ENCODE measurements at places on chromosomes 1 and 21. TPM values are rescaled to one million over a fixed set of nuclear protein-coding genes. Genes with fewer than 3 reads are reported as not detected.

Gene DIO1
- not detected for total RNA-seq

Gene TNN
- total RNA-seq: 6.0 TPM

Gene NKAIN1
- 0.05 TPM for total RNA-seq

Gene A3GALT2
- not detected for total RNA-seq

Gene UTP25
- total RNA-seq: 3.7 TPM

Gene INAVA
- 0.72 TPM for total RNA-seq

Gene IRF6
- not detected for total RNA-seq

Gene SLC22A15
- total RNA-seq: 4.7 TPM

GRCh38 chr1:39474810-39475209, 16.6 kb upstream of the BMP8A start:
- no peak for DNase-seq

DNA sequence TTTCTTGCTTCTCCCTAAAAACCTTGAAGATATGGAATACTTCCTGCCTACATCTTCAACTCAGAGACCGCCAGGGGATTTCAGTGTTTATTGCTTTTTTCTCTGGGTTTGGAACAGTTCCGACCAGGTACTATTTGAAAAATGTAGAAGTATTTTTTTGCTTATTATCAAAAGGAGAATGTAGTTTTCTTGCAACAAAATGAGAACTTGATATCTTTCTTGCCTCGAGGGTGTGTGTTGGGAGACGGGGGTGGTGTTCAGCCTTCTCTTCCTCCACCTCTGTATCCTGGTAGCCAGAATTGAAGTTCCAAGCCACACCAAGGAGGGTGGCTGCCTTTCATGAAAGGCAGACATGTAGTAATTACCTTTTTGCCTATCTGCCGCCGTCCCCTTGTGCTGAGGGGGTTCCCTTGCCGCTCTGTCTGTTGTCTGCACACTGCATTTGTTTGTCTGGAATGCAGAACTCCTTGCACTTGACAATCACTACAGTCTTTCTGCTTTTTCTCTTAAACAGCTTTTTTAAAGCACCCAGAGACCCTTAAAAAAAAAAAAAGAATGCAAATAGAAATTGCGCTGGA, 212.1 kb downstream of the PBX1 start:
- peak; percentile 61 for DNase-seq

DNA sequence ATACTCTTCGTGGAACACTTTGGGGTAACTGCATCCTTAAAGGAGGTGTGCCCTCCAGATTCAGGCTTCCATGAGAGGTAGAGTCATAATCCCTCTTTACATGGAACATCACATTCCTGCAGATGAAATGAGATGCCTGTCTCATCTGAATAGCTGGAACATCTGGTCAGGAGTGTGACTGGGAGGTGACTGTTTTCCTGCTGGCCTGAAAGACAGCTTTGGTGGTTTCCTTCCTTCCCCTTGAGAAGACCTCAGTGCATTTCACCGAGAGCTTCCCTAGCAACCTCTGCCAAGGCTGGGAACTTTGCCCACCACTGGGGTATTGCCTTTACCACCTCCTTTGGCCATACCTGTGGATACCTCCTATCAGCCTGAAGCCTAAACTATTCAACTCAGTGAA, 46.7 kb upstream of the GUCA2A start:
- DNase-seq: no peak

DNA sequence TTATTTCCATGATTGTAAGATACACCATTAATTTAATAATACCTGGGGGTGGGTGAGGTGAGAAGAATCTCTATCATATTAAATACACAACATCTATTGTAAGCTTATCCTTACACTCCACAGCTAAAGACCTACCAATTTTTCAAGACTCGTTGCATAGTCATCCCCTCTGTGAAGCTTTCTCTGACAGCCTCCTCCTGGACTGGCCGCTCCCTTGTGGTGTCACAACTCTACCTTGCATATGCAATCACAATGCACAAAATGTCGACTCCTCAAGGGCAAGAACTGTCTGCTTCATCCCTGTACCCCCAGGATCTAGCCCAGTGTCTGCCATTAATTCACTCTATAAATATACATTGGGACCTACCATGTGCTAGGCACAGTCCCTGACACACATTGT, 2.4 kb upstream of the PTGFRN start:
- DNase-seq: no peak

DNA sequence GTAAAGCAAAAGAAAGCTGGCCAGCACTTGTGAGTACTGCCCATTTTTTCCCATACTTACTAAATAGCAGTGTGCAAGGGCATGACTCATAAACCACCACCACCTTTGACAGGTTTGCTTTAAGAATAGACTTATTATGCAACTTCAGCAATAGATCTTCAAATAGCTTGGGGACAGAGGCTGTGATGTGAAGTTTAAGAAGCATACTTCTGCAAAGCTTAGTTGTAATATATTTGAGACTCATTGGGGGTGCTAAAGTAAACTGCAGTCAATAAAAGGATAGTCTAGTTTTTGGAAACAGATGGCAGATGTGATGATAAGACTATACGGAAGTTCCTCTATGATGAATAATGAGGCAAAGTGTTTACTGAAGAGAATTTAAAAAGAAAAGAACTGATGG, 210.0 kb downstream of the PLA2G4A start:
- no peak for DNase-seq

DNA sequence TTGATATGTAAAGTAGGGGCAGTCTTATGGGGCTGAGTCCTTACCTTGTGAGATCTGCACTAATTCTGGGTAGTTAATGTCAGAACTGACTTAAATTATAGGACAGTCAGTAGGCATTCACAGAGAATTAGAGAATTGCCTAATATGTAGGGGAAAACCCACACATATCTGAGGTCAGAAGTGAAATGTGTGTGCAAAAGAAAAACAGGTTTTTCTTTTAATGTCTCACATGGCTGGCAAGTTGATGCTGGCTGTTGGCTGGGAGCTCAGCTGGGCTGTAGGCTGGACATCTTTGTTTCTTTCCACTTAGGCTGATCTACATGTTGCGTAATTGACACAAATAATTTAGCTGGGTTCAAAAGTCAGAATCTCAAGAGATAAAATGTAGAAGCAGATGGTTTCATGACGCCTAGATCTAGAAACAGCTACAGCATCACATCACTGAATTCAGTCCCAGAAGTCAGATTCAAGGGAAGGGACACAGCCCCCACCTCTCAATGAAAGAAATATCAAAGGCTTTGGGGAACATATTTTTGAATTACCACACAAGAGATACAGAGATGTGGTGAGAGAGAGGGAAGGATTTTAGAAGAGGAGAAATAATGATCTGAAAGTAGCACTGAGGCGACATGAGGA, 98.9 kb downstream of the TNFSF18 start:
- DNase-seq: no peak

Data from SJSA1 (cell line).